CD4-positive, alpha-beta memory T cell (primary cell): ENCODE measurements at places on chromosomes 5 and 9.

DNA sequence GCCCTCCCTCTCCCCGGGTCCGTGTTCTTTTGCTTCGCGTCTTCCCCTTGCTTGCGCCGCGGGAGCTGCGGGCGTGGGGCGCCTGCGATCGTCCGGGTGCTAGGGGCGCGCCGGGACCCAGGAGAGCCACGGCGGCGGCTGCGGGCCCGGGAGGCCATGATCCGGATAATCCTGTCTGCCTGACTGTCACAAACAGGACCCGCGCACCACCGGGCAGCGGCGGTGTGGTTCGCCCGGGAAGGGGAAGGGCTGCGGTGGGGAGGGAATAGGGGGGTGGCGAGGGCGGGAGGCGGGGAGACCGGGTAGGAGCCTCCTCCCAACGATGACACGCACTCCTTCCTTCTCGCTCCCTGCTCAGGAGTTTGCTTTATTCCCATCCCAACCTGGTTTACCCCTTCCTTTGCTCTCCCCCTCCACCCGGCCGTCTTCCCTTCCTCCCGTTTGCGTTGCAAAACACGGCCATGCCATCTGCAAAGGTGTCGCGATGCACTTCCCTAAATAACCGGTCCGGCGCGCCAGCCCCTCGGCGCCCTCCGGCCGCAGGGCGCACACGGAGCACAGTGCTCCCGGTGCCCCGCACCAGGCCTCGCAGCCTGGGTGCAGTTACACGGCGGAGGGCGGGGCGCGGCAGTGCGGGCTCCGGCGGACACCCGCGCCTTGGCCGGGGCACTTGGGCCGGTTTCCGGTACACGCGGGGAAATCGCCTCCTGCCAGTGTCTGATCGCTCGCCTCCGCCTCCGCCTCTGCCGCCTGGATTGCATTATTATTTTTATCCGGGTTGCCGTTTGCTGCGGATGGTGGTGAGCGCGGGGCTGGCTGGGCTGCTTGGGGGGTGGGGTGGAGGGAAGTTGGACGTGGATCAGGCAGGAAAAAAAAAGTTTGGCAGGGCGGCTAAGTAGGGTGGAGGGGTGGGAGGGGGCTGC is 1.5 kb downstream of the SMARCA2 start:
- DNase-seq, result peak; percentile 76

- peak; percentile 31 for DNase-seq
Observed at GRCh38 chr5:87413343-87413645, 564 bp upstream of the CCNH start.

DNA sequence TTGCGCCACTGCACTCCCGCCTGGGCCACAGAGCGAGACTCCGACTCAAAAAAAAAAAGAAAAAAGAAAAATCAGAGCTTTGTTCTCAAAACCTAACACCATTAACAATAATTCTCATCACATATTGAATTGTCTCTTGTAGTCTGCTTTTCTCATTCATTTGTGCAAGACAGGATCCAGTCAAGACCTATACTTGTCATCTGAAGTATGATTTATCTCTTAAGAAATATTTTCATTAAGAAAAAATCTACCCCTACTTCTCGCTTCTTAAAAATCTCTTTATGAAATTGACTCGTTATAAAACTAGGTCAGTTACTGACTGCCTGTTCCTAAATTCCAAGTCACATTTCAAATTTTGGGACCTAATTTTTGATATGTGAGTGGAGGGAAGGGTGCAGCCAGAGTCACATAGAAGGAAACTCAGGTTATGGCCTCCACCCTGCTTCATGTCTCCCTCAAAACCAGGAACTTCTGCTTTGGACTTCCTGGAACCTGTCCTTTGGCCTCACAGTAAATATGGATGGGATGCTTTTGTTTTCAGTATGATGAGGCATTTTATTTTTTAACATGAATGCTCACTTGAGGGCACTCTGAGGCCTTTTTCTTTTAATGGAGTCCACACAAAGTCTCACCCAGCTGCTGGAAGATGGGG is 18.9 kb downstream of the ZNF169 start:
- no peak for DNase-seq

DNA sequence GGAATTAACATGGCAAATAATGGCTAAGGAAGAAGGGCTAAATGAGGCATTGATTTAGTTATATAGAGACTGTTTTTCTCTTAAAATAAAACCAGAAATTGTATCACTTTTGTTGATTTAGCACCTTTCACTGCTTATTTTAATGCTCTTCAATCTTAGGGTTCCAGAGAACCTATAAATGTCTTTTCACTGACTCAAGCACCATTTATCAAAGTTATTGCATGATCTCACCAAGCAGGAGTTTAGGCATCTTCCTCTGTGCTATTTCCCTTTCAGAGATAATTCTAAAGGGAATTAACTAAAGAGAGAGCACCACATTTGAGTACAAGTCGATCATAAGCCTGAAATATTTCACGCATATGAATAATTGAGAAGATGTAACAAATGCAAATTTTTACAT is 357.1 kb downstream of the CDH18 start:
- no peak for DNase-seq

DNA sequence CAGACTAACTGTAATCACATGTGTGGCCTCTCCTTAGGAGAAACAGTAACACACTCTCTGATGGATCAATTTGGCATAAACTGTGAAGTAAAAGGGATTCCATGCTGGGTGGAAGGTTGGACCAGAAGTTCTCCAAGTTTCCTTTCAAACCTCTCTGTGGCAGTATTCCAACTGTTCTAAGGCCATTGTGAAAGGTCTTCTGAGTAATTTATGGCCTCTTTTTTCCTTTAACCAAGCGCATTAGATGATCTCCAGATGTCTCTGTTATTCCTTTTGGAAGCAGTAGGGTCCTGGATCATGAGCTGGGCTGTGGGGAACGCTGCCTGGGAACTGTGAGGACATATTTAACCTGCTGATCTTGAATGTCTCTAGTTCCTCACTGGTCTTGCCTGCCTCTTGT is 80.6 kb upstream of the IL6ST start:
- no peak for DNase-seq
